Iris pigment epithelial cell (primary cell): ENCODE measurements at places on chromosomes 3 and 15.

DNA sequence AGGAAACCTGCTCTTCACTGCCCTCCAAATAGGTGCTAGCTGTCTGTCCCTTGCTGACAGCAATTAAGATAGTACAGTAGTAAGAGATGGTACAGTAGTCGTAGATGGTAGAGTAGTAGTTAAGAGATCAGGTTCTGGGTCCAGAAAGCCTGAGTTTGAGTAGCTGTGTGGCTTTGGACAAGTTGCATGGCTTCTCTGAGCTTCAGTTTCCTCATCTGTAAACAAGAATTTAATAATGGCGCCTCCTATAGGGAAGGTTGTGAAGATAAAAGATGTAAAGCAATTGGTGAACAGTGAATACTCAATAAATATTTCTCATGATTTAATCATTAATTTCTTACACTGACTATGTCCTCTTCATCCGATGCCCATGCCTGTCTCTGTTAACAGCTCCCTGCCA lies 86.9 kb upstream of the BCL6 start:
- no peak for DNase-seq

- DNase-seq = no peak
Observed at GRCh38 chr3:20776286-20776685, 590.3 kb upstream of the SGO1 start.

DNA sequence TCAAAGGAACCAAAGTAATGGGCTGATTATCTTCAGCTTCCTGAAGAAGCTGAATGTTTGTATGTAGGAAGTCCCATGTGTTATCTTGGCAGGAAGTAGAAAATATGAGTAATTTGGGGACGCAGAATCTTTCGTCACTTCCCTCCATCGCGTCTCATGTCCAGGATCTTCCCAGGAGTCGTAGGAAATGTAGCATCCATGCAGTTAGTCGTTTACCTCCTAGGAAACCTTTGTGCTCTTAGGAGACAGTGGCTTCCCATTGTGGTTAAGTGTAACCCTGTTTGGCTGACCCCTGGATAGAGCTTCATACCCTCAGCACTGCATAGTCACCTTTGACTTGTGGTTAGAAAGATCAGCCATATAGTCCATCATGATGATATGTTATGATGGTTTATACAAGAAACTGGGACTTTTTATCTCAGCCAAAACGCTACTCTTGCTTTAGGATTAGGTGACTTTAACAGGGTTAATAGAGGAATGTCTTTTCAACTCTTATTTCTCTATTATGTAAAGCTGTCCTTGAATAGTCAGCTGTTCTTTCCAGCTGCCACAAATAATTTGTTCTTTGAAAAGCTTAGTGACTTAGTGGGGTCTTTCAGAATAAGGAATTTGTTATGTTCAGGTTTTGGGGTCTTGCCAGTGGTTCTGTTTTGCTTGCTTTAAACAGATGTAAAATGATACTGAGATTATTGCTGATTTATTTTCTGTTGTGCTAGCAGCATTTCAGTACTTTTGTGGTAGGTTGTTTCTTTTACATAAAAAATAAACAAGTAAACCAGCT lies 92.2 kb downstream of the KLHL25 start:
- peak; percentile 83 for DNase-seq

- peak; percentile 81 for DNase-seq
Observed at GRCh38 chr3:67458408-67458807, 196.0 kb downstream of the SUCLG2 start.

- DNase-seq = no peak
Observed at GRCh38 chr15:57319919-57320560, 56.3 kb upstream of the CGNL1 start.

- DNase-seq = no peak
Observed at GRCh38 chr15:100295939-100296565, 45.7 kb downstream of the ADAMTS17 start.

GRCh38 chr3:124762661-124763011 lies 32.4 kb downstream of the UMPS start:
- no peak for DNase-seq

DNA sequence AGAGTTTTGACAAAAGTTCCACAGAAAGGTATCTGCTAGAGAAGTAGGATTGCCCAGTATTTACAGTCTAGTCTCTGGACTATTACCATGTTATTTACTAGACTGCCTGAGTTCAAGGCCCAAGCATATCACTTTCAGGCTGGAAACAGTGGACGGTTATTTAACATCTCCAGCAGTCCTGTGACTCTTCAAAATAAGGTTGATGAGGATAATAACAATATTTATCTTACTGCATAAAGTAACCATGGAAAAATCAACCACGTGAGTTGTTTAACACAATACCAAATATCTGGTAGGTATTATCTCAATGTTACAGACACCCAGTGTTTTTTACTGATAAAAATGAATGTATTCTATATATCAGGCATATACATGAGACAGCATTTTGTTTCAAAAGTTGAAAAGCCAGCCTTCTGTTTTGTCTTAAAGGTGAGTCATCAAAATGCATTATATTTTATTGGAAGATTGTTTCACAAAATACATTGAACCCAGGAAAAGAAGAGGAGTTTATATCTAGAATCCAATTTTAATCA lies 535.8 kb downstream of the TBL1XR1 start:
- DNase-seq = no peak

DNA sequence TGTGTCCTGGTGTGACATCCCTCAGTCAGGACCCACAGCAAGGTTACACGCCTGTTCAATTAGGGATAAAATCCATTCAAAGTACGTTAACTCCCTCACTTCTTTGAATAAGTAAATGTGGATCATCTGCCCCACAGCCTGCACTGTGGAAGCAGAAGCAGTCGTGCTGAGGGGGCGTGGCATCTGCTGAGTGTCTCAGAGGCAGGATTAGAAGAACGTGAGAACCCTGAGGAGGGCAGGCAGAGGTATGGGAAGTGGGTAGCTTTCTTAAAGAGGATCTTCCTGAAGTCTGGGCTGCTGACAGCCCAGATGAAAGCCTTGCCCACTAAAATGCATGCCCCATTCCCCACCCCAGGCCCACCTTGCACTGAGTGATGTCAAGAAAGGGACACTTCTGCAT lies 28.5 kb downstream of the CRABP1 start:
- peak; percentile 10 for DNase-seq

DNA sequence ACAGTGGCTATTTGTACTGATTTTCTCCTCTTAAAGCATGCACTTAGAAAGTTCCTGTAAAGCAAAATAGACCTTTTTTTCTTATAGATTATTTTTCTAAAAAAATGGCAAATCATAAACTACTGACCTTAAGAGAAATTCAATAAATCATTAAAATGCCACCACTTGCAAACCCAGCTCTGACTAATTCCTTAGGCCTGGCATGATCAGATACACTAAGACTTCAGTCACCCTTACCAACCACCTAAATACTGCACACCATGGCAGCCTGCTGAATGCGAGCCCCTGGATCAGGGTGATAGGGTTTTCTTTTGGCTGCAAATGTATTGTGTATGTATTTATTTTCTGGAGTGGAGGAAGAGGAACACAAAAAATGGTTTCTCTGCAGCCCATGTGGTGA lies 370.6 kb upstream of the TBL1XR1 start:
- no peak for DNase-seq

DNA sequence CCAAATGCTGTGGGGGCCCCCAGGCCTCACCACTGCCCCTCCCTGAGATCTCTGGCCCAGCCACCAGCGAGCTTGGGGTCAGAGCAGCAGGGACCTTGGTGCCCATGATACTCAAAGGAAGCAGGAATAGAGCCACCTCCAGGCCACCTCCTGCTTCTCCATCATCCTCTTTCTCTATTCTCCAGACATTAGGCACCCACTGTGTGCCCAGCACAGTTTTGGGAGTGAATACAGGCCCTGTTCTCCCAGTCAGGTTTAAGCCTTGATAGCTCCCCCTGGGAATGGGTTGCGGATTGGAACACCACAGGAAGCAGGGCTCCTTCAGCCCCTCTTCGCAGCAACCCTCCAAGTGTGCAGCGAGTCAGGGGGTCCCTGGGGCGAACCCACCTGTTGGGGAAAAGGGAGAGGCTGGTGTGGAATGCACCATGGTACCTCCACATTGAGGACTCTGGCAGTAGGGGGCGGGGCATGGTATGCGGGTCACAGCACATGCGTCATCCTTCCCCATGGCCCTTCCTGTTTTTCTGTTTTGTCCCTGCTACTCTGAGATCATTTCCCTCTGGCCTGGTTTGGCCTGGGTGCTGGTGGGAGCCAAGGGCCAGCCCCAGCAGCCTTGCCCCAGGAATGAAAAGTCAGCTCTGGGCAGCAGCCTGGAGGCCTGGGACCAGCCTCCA lies 14.2 kb upstream of the SEMA3B start:
- peak; percentile 78 for DNase-seq

GRCh38 chr3:126467611-126467955 lies 8.1 kb downstream of the ZXDC start:
- DNase-seq = no peak

DNA sequence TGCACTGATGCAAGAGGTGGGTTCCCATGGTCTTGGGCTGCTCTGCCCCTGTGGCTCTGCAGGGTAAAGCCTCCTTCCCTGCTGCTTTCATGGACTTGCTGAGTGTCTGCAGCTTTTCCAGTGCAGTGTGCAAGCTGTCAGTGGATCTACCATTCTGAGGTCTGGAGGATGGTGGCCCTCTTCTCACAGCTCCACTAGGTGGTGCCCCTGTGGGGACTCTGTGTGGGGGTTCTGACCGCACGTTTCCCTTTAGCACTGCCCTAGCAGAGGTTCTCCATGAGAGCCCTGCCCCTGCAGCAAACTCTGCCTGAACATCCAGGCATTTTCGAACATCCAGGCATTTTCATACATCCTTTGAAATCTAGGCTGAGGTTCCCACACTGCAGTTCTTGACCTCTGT lies 329.8 kb upstream of the NAALADL2 start:
- no peak for DNase-seq

DNA sequence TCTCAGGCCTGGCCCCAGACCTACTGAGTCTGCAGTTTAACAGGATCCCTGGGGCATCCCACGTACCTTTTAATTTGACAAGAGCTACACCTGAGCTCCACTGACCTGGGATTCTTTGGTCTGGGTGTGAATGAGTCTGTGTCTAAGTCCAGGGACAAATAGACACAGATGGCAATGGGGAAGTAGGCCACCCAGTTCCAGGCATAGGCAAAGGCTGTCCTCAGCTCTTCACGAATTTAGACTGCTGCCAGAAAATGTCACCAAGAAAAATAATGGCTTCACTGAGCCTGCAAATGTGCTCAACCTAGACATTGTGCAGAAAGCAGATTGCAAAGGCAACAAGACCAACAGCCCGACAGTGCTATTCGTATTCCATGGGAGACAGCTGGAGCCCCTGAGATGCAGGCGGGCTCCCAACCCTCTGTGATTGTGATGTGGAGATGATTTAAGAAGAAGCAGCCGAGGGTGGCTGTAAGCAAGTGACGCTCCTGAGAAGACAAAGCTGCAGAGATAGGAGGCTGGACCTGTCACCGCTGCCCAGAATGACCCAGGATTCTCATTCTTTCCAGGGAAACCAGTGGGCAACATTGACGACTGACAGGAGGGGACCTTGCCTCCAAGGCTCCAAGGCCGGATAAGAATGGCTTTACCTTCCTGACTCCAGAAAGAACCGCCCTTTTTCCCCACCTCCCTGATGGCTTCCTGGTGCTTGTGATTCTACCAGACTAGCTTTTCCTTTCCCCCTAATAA lies 39.8 kb upstream of the IREB2 start:
- no peak for DNase-seq

DNA sequence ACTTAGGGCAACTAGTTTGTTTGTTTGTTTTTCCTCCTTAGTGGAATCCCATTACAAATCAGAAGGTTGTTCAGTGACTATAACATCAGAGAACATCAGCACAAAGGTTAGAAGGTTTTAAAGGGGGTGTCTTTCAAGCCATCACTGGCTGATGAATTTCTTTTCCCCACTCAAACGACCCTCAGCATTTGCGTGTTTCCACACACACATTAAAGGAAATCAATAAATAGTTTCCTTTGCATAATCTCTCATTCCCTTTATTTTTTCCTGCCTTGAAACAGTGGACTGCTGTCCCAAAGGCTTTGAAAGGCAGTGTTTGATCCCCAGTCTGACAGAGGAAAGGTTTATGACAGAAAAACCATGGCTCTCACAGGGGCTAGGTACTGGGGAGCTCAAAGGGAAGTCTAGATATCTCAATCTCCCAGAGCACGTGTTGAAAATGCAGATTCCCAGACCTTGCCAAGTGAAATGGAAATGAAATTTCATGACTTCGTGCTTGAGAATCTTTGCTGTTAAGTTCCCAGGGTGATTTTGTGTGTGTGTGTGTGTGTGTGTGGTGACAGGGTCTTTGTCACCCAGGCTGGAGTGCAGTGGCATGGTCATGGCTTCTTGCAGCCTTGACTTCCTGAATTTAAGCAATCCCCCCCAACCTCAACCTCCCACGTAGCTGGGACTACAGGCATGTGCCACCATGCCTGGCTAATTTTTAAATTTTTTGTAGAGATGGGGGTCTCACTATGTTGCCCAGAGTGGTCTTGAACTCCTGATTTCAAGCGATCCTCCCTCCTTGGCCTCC lies 2.2 kb upstream of the INTS14 start:
- no peak for DNase-seq

GRCh38 chr3:130644628-130645253 lies 101.9 kb downstream of the PIK3R4 start:
- no peak for DNase-seq

DNA sequence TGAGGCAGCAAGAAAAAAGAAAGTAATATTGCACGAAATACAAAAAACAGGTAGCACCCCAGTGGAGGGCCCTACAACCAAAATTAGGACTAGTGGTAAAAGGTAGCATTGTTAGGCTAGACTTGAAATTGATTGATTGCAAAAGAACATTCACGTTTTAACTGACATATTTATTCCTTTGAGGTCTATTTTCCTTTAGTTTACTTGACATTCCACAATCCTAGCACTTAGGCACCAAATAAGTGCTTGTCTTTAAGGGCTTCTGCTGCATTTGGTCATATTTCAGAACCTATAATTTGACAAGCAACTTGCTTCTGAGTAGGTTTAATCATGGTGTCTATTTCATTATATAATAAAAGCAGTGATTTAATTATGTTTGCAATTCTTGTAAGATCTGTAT lies 642.7 kb upstream of the AGTR1 start:
- no peak for DNase-seq

- peak; percentile 75 for DNase-seq
Observed at GRCh38 chr15:40859206-40859851, 14.7 kb downstream of the RHOV start.

GRCh38 chr15:81074773-81075172 lies 59.3 kb upstream of the CFAP161 start:
- DNase-seq = no peak

GRCh38 chr3:124793054-124793739 lies 62.9 kb downstream of the UMPS start:
- DNase-seq = no peak

GRCh38 chr3:13111873-13112520 lies 38.8 kb upstream of the IQSEC1 start:
- DNase-seq = no peak

DNA sequence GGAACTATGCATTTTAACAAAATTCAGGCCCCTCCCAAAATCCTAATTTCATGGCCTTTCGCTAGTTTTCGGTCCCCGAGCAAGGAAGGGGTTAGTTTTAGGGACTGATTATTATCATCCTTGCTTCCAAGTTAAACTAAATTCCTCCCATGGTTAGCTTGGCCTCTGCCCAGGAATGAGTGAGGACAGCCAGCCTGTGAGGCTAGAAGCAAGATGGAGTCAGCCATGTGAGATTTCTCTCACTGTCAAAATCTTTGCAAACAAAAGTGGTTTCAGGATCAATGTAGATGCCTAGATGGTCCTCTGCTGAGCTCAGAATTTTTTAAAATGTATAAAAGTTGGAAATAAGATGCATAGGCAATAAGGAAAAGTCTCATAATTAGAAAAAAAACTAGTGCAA lies 208.9 kb downstream of the RSL24D1 start:
- DNase-seq = no peak
